ENCODE measurements at places on chromosomes 4 and X.

GRCh38 chrX:108221301-108221864 lies 129.8 kb downstream of the ATG4A start:
- DNase-seq: no peak

GRCh38 chrX:22577181-22577580 lies 304.5 kb downstream of the CBLL2 start:
- DNase-seq: peak; percentile 14

DNA sequence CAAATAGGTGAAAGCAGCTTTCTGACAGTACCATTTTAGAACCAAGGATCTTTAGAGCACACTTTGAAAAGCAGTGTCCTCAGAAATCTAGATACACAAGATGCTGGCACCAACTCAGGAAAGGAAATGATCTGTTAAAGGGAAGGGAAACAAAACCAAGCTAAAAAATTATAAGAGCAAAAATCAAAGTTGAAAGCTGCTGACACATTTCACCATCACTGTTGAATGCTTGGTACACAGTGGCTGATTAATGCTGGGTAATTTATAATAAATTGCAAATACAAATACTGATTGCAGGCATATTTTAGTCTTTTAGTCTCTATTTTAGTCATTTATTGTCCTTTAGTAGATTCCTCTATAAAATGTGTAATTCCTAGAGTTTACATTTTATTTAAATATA lies 1540.1 kb upstream of the PCDH10 start:
- no peak for DNase-seq

DNA sequence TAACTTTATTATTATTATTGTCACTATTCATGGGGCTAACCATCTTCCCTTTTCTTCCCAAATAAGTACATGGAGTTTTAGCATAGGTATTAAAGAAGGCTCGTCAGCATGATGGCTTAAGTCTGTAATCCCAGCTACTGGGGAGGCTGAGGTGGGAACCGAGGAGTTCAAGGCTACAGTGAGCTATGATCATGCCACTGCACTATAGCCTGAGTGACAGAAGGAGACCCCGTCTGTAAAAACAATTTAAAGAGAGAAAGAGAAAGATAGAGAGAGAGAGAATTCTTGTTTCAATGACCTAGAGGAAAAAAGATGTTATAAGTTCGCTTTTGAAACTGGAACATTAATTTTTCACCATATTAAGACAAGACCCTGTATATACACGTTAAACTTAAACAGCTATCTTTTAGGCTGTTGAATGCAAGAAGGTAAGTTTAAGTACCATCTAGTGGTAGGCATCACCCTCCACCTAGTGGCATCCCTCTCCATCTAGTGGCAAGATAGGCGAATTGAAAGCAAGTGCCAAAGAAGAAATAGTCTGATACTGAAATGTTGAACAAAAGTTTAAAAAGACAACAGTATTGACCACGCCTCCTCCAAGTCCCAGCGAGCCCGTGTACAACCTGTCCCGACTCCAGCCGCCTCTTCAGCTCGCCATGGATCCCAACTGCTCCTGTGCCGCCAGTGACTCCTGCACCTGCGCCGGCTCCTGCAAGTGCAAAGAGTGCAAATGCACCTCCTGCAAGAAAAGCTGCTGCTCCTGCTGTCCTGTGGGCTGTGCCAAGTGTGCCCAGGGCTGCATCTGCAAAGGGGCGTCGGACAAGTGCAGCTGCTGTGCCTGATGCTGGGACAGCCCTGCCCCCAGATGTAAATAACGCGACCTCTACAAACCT lies 26.0 kb upstream of the YTHDC1 start:
- peak; percentile 66 for DNase-seq

DNA sequence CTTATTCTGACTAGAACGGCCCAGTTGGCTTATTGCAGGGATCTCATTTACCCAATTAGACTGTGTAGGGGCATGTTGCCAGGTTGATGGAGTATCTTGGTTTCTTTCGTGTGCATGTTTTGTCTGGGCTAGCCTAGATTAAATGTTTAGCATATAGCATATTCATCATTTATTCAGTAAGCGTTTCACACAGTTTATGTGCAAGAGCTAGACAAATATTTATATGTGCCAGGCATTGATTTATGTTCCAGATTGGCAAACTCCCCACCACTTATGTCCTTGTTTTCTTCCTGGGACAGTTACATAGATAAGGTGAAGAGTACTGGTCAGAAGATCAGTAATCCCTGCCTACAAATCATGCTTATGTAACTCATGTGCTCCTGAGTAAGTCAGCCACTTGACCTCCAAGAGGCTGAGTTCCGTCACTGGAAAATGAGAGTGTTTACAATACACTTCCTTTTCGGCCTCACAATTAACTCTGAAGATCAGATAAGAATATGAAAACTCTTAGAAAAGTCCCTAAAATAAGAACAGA lies 57.2 kb downstream of the RUFY3 start:
- no peak for DNase-seq

- DNase-seq: no peak
Measured at GRCh38 chr4:4930677-4931076, 71.2 kb downstream of the MSX1 start.

GRCh38 chr4:76950956-76951671 lies 1.6 kb downstream of the SEPTIN11 start:
- peak; percentile 48 for DNase-seq

DNA sequence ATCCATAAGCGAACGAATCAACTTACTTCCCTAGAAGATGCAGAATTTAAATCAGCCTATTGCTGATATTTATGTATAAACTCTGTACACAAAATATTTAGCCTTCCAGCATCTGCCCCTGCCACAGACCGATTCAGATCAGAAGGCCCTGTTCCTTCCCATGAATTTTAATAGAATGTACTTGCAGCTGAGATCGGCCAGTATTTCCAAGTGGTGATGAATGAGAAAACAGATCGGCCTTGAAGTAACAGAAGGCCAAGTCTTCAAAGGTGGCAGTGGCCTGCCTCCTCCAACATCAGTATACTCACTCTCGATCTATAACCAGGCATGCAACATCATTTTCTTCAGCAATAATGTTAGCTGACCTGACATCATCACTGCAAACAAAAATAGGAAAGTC lies 66.4 kb downstream of the PRKG2 start:
- no peak for DNase-seq

DNA sequence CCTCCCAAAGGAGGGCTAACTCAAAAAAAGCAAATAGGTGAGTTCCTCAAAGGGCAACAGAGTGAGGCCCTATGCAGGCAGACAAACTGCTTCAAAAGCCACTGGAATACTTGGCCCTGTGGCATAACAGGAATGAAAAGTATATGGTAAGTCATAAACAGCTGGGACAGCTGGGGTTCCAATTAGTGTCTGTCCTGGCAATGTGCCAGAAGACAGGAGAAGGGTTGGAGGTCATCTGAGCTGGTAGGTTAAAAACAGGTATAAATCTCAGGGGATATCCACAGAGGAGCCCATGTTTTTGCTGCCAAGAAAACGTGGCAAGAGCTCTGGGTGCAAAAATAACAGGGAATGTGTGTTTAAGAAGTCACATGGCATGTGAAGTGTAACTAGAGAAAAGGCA lies 111.6 kb downstream of the APOOL start:
- no peak for DNase-seq

- no peak for DNase-seq
Measured at GRCh38 chr4:180150818-180151217, 2092.4 kb upstream of the TENM3 start.

DNA sequence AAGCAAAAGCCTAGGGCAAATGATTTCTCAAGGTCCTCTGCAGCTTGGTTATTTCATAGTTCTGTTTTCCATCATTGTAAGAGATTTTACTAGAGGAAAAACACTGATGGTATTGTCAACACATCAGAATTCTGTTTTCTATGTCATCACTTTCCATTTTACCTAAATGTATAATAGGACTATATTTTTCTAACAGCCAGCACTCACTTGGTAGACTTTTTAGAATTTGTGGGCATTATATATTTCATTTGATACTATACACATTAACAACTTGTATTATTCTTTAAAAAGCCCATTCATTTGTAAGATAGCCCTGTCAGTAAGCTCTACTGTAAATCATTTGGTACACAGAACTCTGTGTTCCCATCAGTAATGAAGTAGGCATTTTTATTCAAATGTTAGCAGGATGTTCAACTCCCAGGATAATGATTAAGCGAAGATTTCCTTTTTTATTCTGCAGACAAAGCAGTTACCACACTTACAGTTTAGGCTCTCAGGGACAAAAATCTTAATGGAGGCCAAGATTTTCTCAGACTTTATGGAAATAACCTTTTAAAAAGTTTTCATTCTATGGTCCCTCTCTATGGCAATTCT lies 143.6 kb upstream of the TEX13C start:
- DNase-seq: no peak

- no peak for DNase-seq
Measured at GRCh38 chr4:152340818-152341217, 195.1 kb downstream of the FBXW7 start.

DNA sequence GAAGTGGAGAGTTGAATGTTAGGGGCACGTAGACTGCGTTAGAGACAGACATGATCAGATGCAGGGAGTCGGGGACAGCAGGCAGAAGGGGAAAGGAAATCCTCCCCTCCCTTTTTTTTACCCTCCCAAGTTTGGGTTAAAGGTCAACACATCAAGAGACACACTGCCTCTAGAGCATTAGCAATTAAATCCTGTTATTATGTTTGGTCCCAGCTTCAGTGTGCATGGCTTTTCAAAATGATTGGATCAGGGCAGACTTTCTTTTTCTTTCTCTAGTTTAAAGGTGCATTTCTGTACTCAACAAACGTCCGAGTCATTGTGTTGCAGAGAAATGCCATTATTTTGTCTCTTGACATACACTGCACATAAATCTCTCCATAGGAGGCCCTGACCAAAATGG lies 63.9 kb downstream of the USP26 start:
- no peak for DNase-seq

DNA sequence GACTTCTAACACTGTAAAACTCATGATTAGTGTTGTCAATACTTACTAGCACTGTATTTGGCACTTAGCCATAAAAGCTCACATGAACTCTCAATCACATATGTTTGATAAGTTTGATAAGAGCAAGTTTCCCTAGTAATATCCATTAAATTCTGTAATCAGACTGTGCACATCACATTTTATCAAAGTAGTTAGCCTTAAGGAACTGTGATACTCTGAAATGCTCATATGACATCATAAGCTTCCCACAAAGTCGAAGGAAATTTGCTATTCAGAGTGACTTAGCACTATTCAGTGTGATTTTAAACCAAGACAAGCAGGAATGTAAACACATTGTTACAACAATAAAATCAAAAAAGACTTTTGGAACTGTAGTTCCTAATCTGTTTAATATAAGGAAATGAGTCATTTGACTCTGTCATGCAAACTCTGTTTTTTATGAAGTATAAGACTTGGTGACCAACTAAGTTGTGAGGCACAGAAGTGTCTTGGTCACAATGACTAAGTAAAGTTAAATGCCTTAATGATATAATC lies 6.7 kb downstream of the SLC7A11 start:
- DNase-seq: peak; percentile 67

DNA sequence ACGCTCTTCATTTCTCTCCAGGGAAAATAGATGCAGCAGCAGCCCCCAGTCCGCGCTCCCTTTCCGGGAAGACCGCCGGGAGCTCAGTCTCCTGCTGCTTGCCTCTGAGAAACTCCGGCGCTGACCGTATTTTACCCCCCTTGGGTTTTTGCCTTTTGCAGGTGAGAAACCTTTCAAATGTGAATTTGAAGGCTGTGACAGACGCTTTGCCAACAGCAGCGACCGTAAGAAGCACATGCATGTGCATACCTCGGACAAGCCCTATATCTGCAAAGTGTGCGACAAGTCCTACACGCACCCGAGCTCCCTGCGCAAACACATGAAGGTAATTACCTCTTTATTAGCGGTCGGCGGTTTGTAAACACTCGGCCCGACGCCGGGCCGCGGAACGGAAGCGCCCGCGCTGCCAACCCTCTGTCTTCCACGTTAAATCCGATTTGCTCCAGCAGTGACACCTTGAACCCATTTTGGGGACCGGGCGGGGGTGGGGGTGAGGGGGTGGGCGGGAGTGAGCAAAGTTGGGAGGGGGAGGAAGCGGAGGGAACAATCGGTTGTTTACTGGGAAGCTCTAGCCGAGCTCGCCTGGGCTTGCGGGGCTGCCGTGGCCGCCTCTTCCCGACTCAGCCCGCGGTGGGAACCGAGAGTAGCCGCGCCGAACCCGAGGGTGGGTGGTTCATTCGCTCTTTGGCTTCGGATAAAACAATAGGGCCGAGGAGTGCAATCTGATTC lies 3.0 kb downstream of the ZIC3 start:
- DNase-seq: no peak

DNA sequence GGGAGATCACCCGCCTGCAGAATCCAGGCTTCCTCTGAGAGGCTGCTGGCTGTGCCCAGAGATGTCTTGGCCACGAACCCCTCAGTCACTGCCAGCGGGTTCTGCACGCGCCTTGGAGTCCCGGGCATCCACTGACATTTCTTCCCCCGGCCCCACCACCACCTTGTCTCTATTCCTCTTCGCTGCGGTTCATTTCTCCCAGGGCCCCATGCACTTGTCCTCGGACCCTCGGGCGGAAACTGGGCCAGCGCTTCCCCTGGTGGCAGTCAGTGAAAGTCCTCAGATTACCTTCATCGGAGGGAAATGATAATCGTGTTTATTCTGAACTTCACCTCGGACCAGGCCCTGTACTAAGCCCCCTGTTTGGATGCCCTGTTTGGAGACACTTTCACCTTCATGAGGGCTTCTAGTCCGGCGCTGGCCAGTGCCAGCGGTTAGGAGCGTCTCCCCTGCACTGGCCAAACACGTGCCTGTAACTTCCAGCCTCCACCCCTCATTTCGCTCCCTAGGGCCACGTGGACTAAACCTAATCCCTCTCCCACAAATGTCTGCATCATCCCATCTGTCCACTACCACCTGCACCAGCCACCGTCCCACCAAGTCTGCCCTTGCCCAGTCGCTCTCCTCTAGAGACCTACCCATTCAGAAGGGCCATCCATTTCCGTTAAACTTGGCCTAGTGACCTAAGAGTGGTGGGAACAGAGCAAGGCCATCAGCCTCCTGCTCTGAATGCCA lies 82.0 kb downstream of the DCTD start:
- DNase-seq: no peak

DNA sequence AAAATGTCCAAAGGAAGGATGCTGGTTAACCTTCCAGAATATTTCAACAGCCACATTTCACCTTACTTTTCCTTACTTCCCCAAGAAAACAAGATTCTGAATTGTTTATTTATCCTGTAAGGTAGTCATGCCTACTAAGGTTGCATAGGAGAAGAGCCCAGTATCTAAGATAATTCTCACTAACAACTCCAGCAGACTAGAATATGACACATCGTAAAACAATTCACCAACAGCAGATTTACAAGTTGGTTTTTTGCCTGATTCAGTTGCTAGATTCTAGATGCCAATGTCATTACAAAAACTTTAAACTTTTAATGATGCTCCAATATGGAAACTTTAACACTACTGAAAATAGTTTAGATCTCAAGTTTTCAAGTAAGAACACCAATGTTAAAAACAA lies 176.4 kb downstream of the IL13RA2 start:
- no peak for DNase-seq
